ENCODE measurements at places on chromosomes 16 and 17. TPM values are rescaled to one million over a fixed set of nuclear protein-coding genes. Genes with fewer than 3 reads are reported as not detected.

The PRKCA gene
- total RNA-seq: 9.1 TPM

The HEATR9 gene
- total RNA-seq: not detected

The GPR139 gene
- not detected for total RNA-seq

The CBFA2T3 gene
- total RNA-seq: 3.9 TPM

DNA sequence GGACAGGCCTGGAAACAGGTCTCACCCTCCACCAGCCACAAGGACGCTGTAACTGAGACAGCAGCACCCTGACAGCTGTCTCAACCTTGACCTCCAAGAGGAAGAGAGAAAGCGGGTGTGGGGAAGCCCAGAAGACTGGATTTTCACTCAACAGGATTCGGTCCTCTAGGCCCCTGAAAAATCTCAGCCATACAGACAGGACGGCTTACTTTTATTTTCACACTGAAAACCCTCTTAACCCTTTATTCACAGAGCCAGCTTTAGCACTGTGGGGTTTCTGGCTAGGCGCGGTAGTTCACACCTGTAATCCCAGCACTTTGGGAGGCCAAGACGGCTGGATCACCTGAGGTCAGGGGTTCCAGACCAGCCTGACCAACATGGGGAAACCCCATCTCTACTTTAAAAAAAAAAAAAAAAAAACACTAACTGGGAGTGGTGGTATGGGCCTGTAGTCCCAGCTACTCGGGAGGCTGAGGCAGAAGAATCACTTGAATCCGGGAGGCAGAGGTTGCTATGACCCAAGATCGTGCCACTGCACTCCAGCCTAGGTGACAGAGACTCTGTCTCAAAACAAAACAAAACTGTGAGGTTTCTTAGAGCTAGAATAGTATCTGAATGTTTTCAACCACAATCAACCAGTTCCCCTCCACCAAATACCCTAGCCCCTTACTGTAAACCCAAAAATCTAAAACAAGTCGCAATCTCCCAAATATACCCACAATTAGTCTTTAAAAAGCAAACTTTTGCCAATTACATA lies 5.3 kb downstream of the ANKRD11 start:
- DNase-seq: no peak

DNA sequence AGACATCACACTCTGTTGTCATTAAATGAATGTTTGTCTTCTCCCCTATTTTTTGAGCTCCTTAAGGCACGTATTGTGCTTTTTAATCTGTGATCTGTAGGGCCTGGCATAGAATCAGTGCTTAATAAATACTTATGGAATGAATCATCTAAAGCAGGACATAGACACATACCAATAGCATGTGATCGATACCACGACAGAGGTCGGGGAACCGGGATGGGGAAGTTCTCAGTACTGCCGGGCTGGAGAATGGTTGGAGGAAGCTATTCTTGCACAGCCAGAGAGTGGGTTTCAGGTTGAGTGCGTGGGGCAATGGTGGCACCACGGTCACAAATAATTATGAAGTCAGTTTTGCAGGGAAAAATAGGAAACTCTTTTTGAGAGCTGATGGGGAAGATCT lies 26.8 kb downstream of the NLRP1 start:
- no peak for DNase-seq

- no peak for DNase-seq
These were observed 12.6 kb upstream of the CCDC154 start for GRCh38 chr16:1456951-1457350.

- no peak for DNase-seq
These were observed 976 bp downstream of the CCL3L1 start for GRCh38 chr17:36195434-36196130.

- DNase-seq: no peak
These were observed 5.5 kb upstream of the DNAI2 start for GRCh38 chr17:74268558-74268957.

GRCh38 chr16:49947907-49948678 lies 76.9 kb upstream of the CNEP1R1 start:
- DNase-seq: no peak

- DNase-seq: no peak
These were observed 160.4 kb downstream of the KCNJ2 start for GRCh38 chr17:70329721-70330120.

- no peak for DNase-seq
These were observed 37.0 kb downstream of the STXBP4 start for GRCh38 chr17:55005520-55005919.
